ACHN (cell line): ENCODE measurements at places on chromosomes 16 and 17.

DNA sequence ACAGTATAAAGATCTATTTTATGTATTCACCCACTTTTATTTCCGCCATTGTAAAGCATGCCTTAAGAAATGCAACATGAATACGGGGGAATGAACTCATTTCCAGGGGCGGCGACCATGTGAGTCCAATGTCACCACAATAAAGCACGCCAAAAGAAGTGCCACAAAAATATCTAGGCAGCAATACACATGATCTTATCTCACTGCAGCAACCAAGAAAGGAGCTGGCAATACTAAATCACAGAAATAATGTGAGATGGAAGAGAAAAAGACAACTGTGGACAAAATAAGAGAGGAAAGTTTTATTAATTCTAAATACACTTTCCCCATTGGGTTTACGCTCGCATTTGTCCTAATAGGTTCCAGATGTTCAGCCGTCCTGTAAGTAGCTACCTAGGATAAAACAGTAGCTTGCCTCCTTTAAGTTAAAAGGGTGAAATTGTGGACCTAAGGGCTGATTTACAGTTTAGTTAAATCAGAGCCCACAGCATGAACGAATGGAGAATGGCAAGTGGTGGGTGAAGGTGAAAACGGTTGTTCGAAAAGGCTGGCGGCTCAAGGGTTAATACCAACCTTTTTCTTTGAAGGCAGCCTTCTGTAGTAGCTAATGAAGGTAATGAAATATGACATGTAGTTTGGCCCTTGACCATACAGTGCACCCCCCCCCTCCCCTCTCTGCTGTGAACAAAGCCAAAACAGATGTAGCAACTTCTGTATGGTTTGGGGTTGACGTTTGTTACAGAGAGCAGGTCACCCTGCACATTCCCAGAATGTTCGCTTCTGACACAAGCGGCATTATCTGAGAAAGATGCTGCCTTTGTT is 504.2 kb upstream of the PSMD7 start:
- no peak for DNase-seq

DNA sequence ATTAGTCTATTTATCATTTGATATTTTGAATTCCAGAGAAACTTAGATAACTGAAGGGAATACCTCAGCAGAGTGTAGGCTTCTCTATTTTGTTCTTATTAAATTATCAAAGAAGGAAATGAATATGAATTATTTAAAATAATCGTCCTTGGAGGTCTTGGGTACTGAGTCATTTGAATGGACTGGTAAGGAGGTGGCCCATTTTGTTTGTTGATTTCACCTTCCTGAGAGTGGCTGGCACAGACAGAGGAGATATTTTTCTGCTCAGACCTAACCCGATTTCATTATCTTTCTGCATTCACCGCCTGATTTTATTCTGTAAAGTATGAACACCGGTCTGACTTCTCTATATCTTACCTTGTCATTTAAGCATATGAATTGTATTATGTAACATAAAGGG is 88.0 kb downstream of the USP22 start:
- DNase-seq = no peak

DNA sequence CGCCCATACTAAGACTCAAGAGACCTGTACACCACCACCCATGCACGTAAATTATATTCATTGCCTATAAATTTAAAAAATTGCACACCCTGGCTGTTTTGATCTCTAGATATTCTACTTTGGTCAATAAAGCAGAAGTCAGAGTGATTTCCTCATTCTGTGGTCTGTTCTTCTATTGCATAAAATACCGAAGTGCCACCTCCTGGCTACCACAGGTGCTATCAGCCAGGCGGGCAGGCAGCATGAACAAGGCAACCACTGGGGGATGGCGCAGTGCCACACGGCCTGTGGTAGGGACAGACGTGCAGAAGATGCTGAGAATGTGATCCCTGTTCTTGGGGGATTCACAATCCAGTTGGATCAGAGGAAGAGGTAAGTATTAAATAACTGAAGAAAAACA is 122.3 kb downstream of the CDK5R1 start:
- DNase-seq = peak; percentile 63

DNA sequence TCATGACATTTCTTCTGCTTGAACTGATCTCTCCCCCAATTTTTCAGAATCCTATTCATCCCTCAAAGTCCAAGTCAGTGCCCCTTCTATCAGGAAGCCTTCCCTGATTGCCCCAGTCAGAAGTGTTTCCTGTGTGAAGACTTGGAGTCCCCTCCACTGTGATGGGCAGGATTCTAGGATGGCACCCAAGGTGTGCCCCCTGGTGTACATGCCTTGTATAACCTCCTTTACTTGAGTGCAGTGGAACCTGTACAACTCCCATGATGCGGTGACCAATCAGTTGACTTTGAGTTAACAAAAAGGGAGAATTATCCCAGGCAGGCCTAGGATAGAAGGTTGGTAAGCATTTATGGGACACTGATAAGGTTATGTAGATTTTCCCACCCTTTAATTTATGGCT is 23.4 kb downstream of the MYH13 start:
- DNase-seq = peak; percentile 26

- DNase-seq = peak; percentile 83
These were observed 2.5 kb downstream of the VASN start for GRCh38 chr16:4373909-4374742.

GRCh38 chr17:44607836-44608690 is 48.2 kb upstream of the MEIOC start:
- DNase-seq = no peak

DNA sequence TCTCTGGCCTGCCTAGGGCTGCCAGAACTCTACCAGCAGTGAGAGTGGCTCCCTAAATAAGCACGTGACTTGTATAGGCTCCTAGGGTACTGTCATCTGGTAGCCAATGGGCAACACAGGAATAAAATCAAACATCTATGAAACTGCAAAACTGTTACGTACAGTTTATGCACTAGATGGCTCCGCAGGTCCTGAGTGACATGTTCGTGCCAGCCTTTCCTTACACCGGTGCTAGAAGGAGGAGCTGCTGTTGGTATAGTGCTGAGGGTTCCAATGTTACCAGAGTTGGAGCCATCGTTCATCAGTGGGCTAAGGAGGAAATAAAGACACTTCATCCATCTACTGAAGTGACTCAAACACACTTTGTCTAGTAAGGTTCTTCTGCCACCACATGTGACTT is 63.2 kb upstream of the TRAP1 start:
- DNase-seq = peak; percentile 52

- no peak for DNase-seq
These were observed 24.4 kb downstream of the CNTNAP1 start for GRCh38 chr17:42706732-42707131.

- DNase-seq = no peak
These were observed 5.7 kb upstream of the CEP131 start for GRCh38 chr17:81228420-81228819.

GRCh38 chr16:27690608-27691007 is 140.7 kb downstream of the KATNIP start:
- peak; percentile 28 for DNase-seq

GRCh38 chr17:66302761-66303626 is 581 bp downstream of the PRKCA start:
- peak; percentile 67 for DNase-seq

- DNase-seq = peak; percentile 81
These were observed 38.0 kb downstream of the HEATR3 start for GRCh38 chr16:50103764-50104163.

- no peak for DNase-seq
These were observed 301.1 kb upstream of the CDH11 start for GRCh38 chr16:65422934-65423333.

- no peak for DNase-seq
These were observed 6.0 kb upstream of the CCL2 start for GRCh38 chr17:34249061-34249460.

DNA sequence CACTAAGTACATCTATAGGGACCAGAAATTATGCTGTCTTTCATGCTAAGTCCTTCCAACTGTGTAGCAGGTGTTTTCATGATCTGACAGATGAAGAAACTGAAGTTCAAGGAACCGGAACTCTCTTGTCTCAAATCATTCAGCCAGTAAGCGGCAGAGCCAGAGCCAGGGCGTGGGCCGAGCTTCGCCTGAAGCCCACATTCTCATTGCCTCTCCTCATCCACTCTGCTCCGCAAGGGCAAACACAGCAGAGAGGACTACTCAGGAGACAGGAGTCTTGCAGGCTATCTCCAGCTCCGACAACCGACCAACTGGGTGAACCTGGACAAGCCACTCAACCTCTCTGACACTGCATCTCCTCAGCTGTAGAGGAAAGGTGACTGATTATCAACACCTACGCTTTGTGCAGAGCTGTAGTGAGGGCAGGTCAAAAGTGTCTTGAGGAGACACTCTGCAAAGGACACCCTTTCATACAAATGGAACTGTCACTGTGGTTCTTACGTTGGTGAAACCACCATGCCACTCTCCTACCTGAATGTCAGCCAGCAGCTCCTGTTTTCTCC is 72.9 kb downstream of the CYTH1 start:
- no peak for DNase-seq

- DNase-seq = no peak
These were observed 639 bp upstream of the TRIM65 start for GRCh38 chr17:75897160-75898019.
